ENCODE measurements at places on chromosomes 12 and 14. TPM values are rescaled to one million over a fixed set of nuclear protein-coding genes. Genes with fewer than 3 reads are reported as not detected.

Gene TAS2R31
- total RNA-seq, result 2.3 TPM

Gene PRPF39
- total RNA-seq, result 9.8 TPM

Gene GLI1
- 4.2 TPM for total RNA-seq

Gene CATSPERB
- total RNA-seq, result 0.61 TPM

Gene AVPR1A
- total RNA-seq, result not detected

Gene TMEM132C
- not detected for total RNA-seq

Gene SOAT2
- 0.15 TPM for total RNA-seq

Gene DLK1
- total RNA-seq, result not detected

Gene SP7
- total RNA-seq, result not detected

Gene GAS2L3
- 6.8 TPM for total RNA-seq

Gene NRDE2
- 7.0 TPM for total RNA-seq

Gene ERP27
- total RNA-seq, result 0.37 TPM

Gene FOXG1
- not detected for total RNA-seq

Gene LBHD2
- not detected for total RNA-seq

Gene LRRC9
- total RNA-seq, result not detected

Gene TECPR2
- total RNA-seq, result 5.3 TPM

Gene KERA
- not detected for total RNA-seq

Gene RAN
- 1,381 TPM for total RNA-seq

Gene DENND5B
- 28.3 TPM for total RNA-seq

Gene KCNA5
- not detected for total RNA-seq

Gene MUCL1
- not detected for total RNA-seq

Gene MIP
- 0.15 TPM for total RNA-seq

Gene DGKA
- 5.9 TPM for total RNA-seq

Gene CISTR
- total RNA-seq, result not detected

Gene KRT74
- total RNA-seq, result not detected

Gene RNASE1
- total RNA-seq, result 7.7 TPM

Gene IAPP
- total RNA-seq, result not detected

Gene ZC3H10
- total RNA-seq, result 4.1 TPM

Gene IRAK3
- total RNA-seq, result not detected

Gene C1QL4
- not detected for total RNA-seq

Gene SLC6A15
- total RNA-seq, result not detected

Gene AICDA
- not detected for total RNA-seq

Gene ZBTB42
- 17.2 TPM for total RNA-seq

Gene OAS1
- total RNA-seq, result 54.3 TPM

Gene CDK17
- 9.2 TPM for total RNA-seq

Gene SLC35F4
- total RNA-seq, result not detected

Gene RIMBP2
- total RNA-seq, result 0.97 TPM

Gene POLE2
- 14.8 TPM for total RNA-seq

Gene MGST1
- total RNA-seq, result 48.4 TPM

Data from HT-29 (cell line).